ENCODE measurements at places on chromosomes 3 and 15. TPM values are rescaled to one million over a fixed set of nuclear protein-coding genes. Genes with fewer than 3 reads are reported as not detected.

DNA sequence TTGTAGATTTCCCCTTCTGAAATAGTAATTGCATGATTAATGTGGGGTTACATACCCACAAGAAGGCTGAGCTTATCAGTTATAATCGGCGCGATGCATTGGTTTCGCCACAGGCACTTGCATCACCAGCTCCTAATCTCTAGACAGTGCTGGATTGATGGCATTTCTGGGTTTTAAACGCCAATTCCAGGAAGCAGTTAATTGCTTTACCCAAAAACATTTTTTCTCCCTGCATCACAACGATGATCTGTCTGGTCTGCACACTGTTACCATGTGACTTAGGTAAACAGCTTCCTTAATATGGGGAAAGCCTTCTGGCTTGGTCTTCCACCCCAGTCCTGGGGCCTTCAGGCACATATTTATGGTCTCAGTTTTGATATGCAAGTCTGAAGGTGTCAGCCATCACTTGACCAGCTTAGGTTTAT, 70.0 kb upstream of the HEG1 start:
- H3K4me1 ChIP-seq = peaks cover 10% of the 10 kb centered on the region
- no peak for DNase-seq
- H3K27me3 ChIP-seq = no peaks in the 10 kb centered on the region
- H3K4me3 ChIP-seq = no peak overlapping the region

DNA sequence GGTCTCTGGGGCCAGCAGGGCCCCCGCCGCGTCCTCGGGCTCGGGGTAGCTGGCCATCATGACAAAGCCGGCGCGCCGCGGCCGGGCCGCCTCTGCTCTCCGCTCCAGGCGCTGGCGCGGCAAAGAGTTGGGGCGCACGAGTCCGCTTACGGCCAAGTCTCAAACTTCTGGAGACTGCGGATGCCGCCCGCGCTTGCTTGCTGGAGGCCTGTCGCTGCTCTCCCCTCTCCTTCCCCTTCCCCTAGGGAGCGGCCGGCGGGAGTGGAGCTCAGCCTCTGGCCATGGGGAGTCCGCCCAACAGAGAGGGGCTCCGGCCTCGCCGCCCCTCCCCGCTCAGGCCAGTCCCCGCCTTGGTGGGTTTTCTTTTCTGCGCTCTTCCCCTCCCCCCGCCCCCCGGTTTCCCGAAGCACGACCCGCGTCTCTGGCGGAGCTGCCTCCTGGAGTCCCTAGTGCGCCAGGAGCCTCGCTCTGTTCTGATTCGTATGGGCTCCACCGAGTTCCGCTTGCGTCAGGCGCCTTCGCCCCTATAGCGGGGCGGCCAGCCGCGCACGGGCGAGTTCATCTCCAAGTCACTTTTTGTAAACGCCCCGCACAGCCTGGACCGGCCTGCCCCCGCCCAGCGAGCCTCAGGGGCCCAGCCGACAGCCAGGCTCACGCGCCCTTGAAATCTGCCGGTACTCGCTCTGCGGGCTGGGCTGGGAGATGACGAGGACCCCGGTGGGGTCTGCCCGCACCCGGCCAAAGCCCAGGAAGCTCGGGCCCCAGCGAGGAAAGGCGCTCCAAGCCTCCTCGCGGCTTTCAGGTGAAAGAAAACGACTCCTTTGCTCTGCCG, at the start of the genes FOXL2 and FOXL2NB:
Gene FOXL2, minus strand, starts transcription at position 475 of the 832 bp plus-strand sequence. Its CDS starts 415 bp downstream, at position 60.
Gene FOXL2NB, plus strand, starts transcription at position 555 of the 832 bp plus-strand sequence. Its CDS starts 148 bp downstream, at position 703.
- peak; percentile 61 for DNase-seq
- H3K4me3 ChIP-seq = no peak within 1 kb of the TSS
- H3K4me1 ChIP-seq = peaks cover 45% of the 10 kb centered on the region
- no peaks in the 10 kb centered on the region for H3K36me3 ChIP-seq
- H3K27me3 ChIP-seq = peaks cover 95% of the 10 kb centered on the region

- no peak overlapping the region for H3K27ac ChIP-seq
- no peaks in the 10 kb centered on the region for H3K36me3 ChIP-seq
- no peak for DNase-seq
- H3K4me1 ChIP-seq = peaks cover 8% of the 10 kb centered on the region
These were observed 105.0 kb upstream of the GAP43 start for GRCh38 chr3:115518100-115518852.

- H3K4me1 ChIP-seq = no peaks in the 10 kb centered on the region
- no peak overlapping the region for H3K4me3 ChIP-seq
- no peaks in the 10 kb centered on the region for H3K36me3 ChIP-seq
- H3K27ac ChIP-seq = no peak overlapping the region
- no peaks in the 10 kb centered on the region for H3K27me3 ChIP-seq
These were observed 8.7 kb upstream of the MESP2 start for GRCh38 chr15:89767411-89767915.

DNA sequence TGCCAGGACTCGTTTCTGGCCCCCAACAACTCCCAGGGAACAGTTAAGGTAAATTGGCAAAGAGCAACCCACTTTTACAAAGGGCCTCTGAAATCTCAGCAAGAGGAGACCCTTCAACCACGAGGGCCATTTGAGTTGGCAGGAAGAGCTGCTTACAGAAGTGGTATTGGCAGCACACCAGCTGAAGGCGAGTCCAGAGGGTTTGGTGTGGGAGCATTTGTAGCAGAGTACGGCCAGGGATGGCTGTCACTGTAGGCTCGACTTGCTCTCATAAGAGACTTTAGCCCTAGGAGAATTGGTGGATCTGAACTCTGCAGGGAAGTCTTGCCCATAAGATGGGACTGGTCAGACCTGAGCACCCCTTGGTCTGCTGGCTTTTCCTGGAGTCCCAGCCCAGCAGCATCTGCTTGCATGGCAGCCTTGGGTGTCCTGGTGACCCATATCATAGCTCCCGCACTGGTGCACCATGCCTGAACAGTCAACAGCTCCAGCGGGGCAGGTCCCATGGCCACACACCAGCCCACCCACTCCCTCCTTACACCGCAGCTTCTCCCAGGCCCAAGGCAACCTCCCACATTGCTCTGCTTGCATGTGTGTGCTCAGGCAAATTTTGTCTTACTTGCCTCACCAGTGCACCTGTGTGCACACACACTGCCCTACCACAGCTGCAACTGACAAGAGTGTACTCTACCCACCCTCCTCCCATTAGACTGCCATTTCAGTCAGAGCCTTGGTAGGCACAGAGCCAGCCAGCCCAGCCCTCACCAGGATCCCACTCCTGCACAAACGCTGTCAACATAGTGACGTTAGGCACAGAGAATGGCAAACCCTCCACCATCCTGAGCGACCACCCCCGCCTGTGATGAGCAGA, 861.6 kb upstream of the DPPA4 start:
- no peak overlapping the region for H3K4me3 ChIP-seq
- DNase-seq = no peak
- no peaks in the 10 kb centered on the region for H3K4me1 ChIP-seq
- no peak overlapping the region for H3K27ac ChIP-seq
- H3K36me3 ChIP-seq = no peaks in the 10 kb centered on the region

Gene CLDN16
- not detected for total RNA-seq

Gene GOLGA8M
- 0.80 TPM for total RNA-seq

Gene RARB
- total RNA-seq = not detected

Gene PLSCR5
- total RNA-seq = not detected

Gene C3orf20
- 0.34 TPM for total RNA-seq

Gene GOLGA8J
- total RNA-seq = not detected

Gene NSMCE3
- total RNA-seq = 16.1 TPM

Gene ZNF860
- 41.4 TPM for total RNA-seq

All from B cell (primary cell).